ENCODE measurements at places on chromosomes 1 and 21. TPM values are rescaled to one million over a fixed set of nuclear protein-coding genes. Genes with fewer than 3 reads are reported as not detected.

Gene UBR4
- 116 TPM for total RNA-seq

Gene COL8A2
- not detected for total RNA-seq

Gene SLC22A15
- 1.7 TPM for total RNA-seq

Gene TEDDM1
- not detected for total RNA-seq

Gene MCOLN2
- 43.2 TPM for total RNA-seq

Gene NEGR1
- total RNA-seq: not detected

Gene IFNLR1
- 6.2 TPM for total RNA-seq

Gene NTRK1
- total RNA-seq: 6.7 TPM

Gene CBS
- total RNA-seq: 63.6 TPM

Gene PSMB4
- 352 TPM for total RNA-seq

Gene FCRL2
- total RNA-seq: not detected

Gene TTC22
- total RNA-seq: 5.3 TPM

GRCh38 chr1:60914982-60915381 lies 167.4 kb upstream of the NFIA start:
- no peak overlapping the region for H3K27ac ChIP-seq
- H3K4me1 ChIP-seq: no peaks in the 10 kb centered on the region
- DNase-seq: no peak
- H3K4me3 ChIP-seq: no peak overlapping the region

- no peaks in the 10 kb centered on the region for H3K36me3 ChIP-seq
- H3K4me3 ChIP-seq: no peak overlapping the region
- DNase-seq: no peak
These were observed 150.8 kb downstream of the MAST2 start for GRCh38 chr1:45953934-45954847.

DNA sequence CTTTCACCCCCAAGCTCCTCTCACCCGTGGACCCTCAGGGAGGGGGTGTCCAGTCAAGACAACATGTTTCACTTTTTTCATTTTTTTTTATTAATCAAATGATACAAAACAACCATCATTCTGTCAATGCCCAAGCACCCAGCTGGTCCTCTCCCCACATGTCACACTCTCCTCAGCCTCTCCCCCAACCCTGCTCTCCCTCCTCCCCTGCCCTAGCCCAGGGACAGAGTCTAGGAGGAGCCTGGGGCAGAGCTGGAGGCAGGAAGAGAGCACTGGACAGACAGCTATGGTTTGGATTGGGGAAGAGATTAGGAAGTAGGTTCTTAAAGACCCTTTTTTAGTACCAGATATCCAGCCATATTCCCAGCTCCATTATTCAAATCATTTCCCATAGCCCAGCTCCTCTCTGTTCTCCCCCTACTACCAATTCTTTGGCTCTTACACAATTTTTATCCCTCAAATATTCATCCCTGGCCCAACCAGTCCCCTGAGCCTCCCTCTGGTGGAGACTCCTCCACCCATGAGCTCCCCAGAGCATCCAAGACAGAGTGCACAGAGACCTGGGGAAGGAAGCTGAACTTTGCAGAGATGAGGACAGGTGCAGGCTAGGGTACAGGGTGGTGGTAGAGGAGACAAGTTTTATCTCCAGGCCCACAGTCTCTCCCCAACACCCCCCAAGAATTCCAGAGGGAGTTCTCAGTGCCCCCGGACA lies 1.4 kb upstream of the S100A16 start:
- no peaks in the 10 kb centered on the region for H3K36me3 ChIP-seq
- H3K27ac ChIP-seq: no peak overlapping the region
- no peaks in the 10 kb centered on the region for H3K27me3 ChIP-seq
- no peak overlapping the region for H3K4me3 ChIP-seq
- DNase-seq: no peak

DNA sequence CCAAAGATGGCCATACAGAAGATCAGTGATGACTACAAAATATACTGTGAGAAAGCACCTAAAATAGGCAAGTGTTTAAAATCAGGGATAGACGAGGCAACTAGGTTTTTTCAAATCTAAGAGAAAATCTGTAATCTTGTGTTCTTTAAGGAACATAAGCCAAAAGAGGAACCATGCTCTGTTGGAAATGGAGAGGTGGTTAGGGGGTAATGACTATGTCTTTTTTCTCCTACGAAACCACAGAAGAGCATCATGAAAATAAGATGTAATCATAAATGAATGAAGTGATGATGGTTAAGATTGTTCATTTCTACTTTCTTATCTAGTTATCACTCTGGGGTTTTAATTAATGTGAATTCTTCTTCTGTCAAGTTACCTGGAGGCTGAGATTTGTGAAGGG lies 43.1 kb downstream of the RGSL1 start:
- H3K27ac ChIP-seq: no peak overlapping the region
- H3K27me3 ChIP-seq: peaks cover 1% of the 10 kb centered on the region
- no peak overlapping the region for H3K4me3 ChIP-seq

- H3K27ac ChIP-seq: no peak overlapping the region
- H3K4me1 ChIP-seq: peaks cover 2% of the 10 kb centered on the region
- no peak overlapping the region for H3K4me3 ChIP-seq
- no peaks in the 10 kb centered on the region for H3K36me3 ChIP-seq
These were observed 7.7 kb upstream of the GPATCH4 start for GRCh38 chr1:156608981-156609380.

- H3K4me1 ChIP-seq: no peaks in the 10 kb centered on the region
- H3K36me3 ChIP-seq: peaks cover 26% of the 10 kb centered on the region
- DNase-seq: no peak
- no peak overlapping the region for H3K27ac ChIP-seq
- no peak overlapping the region for H3K4me3 ChIP-seq
These were observed 10.4 kb downstream of the WRAP73 start for GRCh38 chr1:3639397-3639911.

DNA sequence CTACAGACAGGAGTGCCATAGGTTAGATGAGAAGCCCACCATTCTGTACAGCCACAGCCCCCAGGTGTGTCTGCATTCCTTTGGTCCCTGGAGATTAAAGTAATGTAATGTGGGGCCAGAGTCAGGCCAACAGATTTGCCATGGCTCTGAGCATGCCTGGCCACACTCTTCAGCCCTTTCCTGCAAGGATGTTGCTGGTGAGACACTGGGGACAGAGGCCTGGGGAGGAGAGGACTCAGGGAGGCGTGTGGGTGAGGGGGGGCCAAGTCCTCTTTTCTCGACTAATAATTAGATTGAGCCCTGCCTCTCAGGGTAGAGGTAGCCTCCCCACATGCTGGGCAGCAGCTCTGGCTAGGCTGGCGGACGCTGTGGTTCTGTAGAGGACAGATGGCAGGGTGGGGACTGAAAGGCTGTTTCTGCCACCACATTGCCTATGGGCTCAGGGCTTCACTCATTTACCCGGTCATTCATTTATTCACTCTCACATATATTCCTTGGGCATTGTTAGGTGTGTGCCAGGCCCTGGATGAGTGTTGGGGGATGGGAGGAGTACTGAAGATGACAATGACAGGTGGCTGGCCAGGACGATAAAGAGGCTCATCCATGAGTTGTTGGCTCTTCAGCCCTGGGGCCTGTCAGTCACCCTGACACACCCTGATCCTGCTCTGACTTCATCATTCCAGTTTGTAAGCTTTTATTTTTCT lies 7.1 kb upstream of the PRCC start:
- no peaks in the 10 kb centered on the region for H3K36me3 ChIP-seq
- no peak overlapping the region for H3K27ac ChIP-seq
- H3K4me3 ChIP-seq: no peak overlapping the region
- H3K27me3 ChIP-seq: no peaks in the 10 kb centered on the region
- H3K4me1 ChIP-seq: no peaks in the 10 kb centered on the region

DNA sequence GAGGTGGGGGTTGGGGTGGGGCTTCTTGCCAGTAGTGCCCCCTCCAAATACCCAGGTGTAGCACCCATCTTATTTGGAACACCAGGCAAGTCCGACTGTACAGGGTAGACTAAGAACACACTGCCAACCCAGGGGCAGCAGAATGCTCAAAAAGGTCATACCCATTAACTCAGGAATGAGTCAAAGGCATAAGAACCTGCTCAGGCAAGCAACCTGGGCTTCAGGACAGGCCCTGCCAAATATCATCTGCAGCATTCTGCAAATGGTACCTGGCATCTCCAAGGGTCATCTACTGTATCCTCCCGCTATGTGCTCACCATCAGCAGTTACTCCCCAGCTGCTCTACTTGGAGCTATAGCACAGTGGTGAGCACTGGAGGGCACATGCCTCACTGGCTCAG lies 19.4 kb downstream of the PEA15 start:
- no peak overlapping the region for H3K27ac ChIP-seq
- no peaks in the 10 kb centered on the region for H3K27me3 ChIP-seq
- peaks cover 33% of the 10 kb centered on the region for H3K36me3 ChIP-seq
- no peaks in the 10 kb centered on the region for H3K4me1 ChIP-seq
- no peak for DNase-seq

DNA sequence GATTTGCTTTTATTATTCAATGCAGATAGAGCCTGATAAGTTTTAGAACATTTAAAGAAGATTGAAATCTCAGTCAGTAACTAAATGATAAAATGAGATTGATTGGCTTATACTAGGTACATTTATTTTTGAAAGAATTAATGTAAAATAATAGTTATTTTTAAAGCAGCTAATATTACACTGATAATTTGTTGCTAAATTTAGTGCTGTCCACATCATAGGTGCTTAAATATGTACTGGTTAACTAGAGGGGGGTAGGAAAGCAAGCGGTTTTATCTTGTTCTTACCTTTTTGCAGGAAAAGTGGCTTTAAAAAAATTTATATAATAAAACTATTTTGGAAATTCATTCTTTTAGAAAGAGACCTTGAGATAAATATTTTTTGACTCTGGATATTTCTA lies 40.4 kb upstream of the RWDD3 start:
- peaks cover 4% of the 10 kb centered on the region for H3K27me3 ChIP-seq
- no peaks in the 10 kb centered on the region for H3K36me3 ChIP-seq
- no peak overlapping the region for H3K4me3 ChIP-seq
- no peak overlapping the region for H3K27ac ChIP-seq
- H3K4me1 ChIP-seq: no peaks in the 10 kb centered on the region

GRCh38 chr1:38560457-38560856 lies 299.1 kb downstream of the RRAGC start:
- H3K4me3 ChIP-seq: no peak overlapping the region
- peaks cover 50% of the 10 kb centered on the region for H3K4me1 ChIP-seq
- no peak for DNase-seq
- peaks cover 21% of the 10 kb centered on the region for H3K27me3 ChIP-seq

- no peak overlapping the region for H3K27ac ChIP-seq
- peaks cover 31% of the 10 kb centered on the region for H3K27me3 ChIP-seq
- H3K36me3 ChIP-seq: no peaks in the 10 kb centered on the region
- peaks cover 15% of the 10 kb centered on the region for H3K4me1 ChIP-seq
- DNase-seq: no peak
These were observed 29.6 kb downstream of the DMBX1 start for GRCh38 chr1:46519209-46519608.

DNA sequence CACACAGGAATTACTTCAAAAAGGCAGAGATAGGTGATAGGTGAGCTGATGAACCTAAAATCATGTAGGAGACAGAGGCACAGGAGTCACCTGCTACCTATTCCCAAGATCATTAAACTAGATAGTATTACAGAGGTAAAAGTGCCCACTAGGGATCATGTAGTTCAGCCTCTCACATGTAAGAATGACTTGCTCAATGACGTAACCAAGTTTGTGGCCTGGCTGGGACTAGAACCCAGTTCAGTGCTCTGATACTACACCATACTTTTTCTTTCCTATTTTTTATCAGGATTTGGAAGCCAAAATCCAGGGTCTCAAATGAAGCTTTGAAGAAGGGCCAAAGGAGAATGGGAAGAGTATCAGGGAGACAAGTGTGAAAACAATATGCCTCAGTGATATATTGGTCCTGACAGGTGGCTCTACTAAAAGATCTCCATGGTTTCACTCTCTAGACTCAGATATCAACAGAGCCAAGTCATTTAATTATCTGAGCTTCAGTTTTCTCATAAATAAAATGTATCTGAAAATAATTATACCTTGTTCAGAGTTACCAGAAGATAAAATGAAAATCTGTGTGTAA lies 87.3 kb upstream of the SLFNL1 start:
- no peaks in the 10 kb centered on the region for H3K27me3 ChIP-seq
- no peak for DNase-seq
- peaks cover 23% of the 10 kb centered on the region for H3K36me3 ChIP-seq

DNA sequence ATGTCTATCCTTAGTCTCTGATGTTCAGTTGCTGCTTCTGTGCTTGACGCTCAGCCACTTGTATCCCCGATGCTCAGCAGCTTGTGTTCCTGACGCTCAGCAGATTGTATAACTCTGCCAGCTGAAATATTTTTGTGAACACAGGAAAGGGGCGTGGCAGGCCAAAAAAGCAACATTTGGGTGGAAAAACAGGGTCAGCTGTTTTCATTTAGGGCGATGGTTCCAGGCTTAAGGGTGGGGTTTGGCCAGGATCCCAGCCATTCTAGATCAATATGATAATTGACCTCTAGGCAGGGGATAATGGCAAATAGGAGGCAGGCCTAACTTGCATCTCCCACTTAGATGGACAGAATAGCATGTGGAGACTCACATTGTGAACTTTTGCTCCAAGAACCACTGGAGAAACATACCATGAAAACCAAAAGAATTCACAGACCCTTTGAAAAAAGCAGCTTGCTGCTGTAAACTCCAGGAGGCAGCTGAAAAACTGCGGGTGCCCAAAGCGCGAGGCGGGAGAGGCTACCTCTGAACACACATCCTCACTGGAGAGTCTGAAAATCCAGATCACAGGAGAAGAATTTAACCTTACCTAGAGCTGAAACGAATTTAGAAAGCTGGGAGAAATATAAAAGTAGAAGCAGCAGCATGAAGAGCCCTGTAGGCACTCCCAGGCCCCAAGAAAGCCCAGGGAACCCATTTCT lies 58.3 kb downstream of the ZNF648 start:
- no peak for DNase-seq
- no peak overlapping the region for H3K4me3 ChIP-seq
- H3K27me3 ChIP-seq: peaks cover 15% of the 10 kb centered on the region
- peaks cover 2% of the 10 kb centered on the region for H3K36me3 ChIP-seq
- H3K4me1 ChIP-seq: no peaks in the 10 kb centered on the region

GRCh38 chr1:246032031-246032551 lies 475.0 kb downstream of the SMYD3 start:
- no peak overlapping the region for H3K27ac ChIP-seq
- no peaks in the 10 kb centered on the region for H3K27me3 ChIP-seq
- no peak overlapping the region for H3K4me3 ChIP-seq
- H3K36me3 ChIP-seq: peaks cover 3% of the 10 kb centered on the region

GRCh38 chr1:195766709-195767108 lies 841.5 kb downstream of the KCNT2 start:
- H3K4me3 ChIP-seq: no peak overlapping the region
- no peaks in the 10 kb centered on the region for H3K27me3 ChIP-seq
- H3K4me1 ChIP-seq: no peaks in the 10 kb centered on the region

DNA sequence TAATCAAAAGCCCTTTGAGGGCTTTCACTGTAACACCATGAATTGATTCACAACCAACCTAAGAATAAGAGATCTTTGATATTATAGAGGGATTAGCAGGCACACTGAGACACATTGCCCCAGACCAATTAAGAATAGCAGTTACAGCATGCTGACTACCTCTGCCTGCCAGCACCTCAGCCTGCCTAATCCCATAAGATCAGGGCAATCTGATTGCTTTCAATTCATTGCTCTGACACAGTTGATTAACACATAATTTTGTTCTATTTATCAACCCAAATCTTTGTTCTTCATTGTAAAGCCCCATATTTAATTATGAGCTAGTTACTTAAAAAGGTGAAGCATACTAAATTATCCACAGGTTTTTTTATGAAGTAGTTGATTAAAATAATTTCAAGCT lies 548.8 kb upstream of the ZP4 start:
- H3K4me1 ChIP-seq: no peaks in the 10 kb centered on the region
- H3K36me3 ChIP-seq: no peaks in the 10 kb centered on the region
- no peaks in the 10 kb centered on the region for H3K27me3 ChIP-seq
- no peak overlapping the region for H3K27ac ChIP-seq
- no peak for DNase-seq

GRCh38 chr1:81125672-81126071 lies 675.1 kb upstream of the ADGRL2 start:
- no peaks in the 10 kb centered on the region for H3K36me3 ChIP-seq
- no peak overlapping the region for H3K4me3 ChIP-seq
- H3K4me1 ChIP-seq: no peaks in the 10 kb centered on the region
- no peaks in the 10 kb centered on the region for H3K27me3 ChIP-seq
- H3K27ac ChIP-seq: no peak overlapping the region

Data from activated CD4-positive, alpha-beta memory T cell treated with anti-CD3 and anti-CD28 coated beads for 36 hours (primary cell).